ENCODE measurements at places on chromosomes 2 and 18.

DNA sequence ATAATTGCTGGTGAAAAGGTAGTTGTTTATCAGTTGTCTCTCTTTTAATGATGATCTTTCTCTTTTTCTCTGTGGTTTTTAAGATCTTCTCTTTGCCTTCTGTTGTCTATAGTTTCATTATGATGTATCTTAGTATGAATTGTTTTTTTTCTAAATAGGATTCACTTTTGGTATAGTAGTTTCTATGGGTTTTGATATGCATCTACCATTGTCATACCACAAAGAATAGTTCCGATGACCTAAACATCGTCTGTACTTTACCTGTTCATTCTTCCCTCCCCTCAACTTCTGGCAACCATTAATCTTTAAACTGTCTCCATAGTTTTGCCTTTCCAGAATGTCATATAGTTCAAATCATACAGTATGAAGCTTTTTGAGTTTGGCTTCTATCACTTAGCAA is 19.6 kb downstream of the RDH14 start:
- no peak for DNase-seq

GRCh38 chr2:3725458-3726250 is 22.3 kb downstream of the DCDC2C start:
- DNase-seq = no peak

DNA sequence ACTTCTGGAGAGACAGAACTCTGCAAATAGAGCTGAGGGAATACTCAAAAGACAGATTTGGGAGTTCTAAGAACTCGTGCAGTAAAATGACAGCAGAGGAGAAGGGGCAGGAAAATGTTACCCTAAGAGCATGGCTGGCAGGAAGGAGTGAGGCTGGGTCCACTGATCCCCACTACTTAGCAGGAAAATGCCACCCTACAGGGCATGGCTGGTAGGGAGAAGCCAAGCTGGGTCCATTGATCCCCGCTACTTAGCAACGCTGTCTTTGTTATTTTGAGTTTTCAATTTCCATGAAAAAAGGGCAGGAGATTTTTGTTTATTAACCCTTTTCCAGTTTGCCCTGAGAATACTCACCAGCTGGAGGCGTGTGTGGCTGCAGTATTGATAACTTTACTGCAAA is 100.3 kb upstream of the TMEM200C start:
- DNase-seq = no peak

GRCh38 chr18:42047721-42048120 is 92.7 kb downstream of the PIK3C3 start:
- DNase-seq = no peak

- no peak for DNase-seq
Measured at GRCh38 chr2:45910473-45911060, 259.1 kb downstream of the PRKCE start.

DNA sequence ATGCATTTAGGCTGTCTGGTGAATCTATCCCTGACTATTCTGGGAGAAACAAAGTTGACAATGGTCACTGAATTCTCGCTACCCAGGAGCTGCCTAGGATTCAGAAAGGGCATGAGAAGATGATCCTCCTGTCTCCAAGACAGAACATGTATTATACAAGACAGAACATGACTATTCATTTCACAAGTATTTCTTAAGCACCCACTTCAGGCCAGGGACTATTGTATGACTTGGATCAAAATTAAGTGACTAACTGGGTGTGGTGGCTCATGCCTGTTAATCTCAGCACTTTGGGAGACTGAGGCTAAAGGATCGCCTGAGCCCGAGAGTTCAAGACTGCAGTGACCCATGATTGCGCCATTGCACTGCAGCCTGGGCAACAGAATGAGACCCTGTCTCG is 235.8 kb upstream of the RAB12 start:
- DNase-seq = no peak

- no peak for DNase-seq
Measured at GRCh38 chr2:185583058-185583816, 155.4 kb upstream of the FSIP2 start.

DNA sequence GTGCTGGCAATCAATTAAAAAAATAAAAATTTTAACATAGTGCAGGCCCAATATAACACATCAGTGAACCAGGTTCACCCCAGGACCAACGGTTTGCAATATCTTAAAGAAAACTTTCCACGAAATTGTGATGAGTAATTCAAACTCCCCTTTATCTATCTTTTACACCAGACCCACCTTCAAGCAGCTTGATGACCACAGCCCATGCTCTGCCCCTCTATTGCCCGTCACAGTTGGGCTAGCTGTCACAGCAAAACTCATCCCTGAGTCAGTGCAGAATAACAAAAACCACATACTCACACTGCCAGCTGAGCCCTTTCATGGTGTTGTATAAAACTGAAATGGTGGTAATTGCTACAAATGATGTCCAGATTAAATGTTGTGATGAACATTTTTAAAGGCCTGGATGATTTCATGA is 112.5 kb upstream of the CREB1 start:
- DNase-seq = no peak

- DNase-seq = no peak
Measured at GRCh38 chr2:196913691-196914090, 12.8 kb downstream of the PGAP1 start.
